SW 1271 (cell line): ENCODE measurements at places on chromosomes 13 and 19.

- no peak for DNase-seq
Observed at GRCh38 chr19:36209372-36209771, 5.1 kb downstream of the ZNF565 start.

- DNase-seq, result no peak
Observed at GRCh38 chr13:70829748-70830147, 721.5 kb upstream of the KLHL1 start.

DNA sequence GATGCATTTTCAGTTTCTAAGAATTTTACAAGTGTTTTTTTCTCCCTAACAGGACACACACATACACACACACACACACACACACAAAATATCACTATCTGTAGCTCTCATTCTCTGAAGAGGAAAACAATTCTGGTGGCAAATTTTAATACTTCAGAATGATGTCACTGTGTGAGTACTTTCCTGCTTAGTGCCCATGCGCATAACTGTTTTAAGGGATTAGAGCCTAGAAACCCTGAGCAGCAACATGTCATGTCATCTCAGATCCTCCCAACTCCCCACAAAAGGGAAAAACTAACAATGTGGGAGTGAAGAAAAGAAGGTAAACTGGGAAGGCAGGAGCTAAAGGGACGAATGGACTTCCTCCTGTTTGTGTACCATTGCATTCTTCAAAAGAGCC is 401.2 kb downstream of the SPRY2 start:
- no peak for DNase-seq

- no peak for DNase-seq
Observed at GRCh38 chr19:47660435-47660832, 51.5 kb downstream of the BICRA start.

DNA sequence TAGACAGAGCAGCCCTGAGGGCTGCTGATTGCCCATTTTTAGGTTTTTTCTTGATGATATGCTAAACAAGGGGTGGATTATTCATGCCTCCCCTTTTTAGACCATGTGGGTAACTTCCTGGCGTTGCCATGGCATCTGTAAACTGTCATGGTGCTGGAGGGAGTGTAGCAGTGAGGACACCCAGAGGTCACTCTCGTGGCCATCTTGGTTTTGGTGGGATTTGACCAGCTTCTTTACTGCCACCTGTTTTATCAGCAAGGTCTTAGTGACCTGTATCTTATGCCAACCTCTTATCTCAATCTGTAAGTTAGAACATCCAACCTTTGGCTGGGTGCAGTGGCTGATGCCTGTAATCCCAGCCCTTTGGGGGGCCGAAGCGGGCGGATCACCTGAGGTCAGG is 148.0 kb downstream of the PTPRS start:
- DNase-seq, result no peak

- DNase-seq, result no peak
Observed at GRCh38 chr13:110540871-110541525, 20.5 kb downstream of the RAB20 start.

- no peak for DNase-seq
Observed at GRCh38 chr19:30226464-30227011, 145.6 kb upstream of the ZNF536 start.

DNA sequence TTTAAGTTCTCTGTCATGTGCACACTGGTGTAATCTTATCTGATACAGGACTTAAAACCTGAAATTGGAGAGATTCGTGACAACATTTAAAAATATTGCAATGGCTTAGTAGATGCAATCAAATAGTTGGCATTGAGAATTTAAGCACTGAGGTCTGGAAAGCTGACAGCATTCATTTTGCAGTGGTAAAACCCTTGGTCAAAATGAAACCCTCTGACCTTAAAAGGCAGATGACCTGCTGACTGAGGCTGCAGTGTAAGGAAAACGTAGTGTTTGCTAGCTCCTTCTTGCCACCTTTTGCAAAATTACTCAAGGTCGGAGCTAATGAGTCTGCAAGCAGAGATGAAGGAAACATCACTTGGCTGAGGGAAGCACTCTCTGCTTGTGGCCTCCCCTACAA is 150.6 kb downstream of the KCTD12 start:
- no peak for DNase-seq

DNA sequence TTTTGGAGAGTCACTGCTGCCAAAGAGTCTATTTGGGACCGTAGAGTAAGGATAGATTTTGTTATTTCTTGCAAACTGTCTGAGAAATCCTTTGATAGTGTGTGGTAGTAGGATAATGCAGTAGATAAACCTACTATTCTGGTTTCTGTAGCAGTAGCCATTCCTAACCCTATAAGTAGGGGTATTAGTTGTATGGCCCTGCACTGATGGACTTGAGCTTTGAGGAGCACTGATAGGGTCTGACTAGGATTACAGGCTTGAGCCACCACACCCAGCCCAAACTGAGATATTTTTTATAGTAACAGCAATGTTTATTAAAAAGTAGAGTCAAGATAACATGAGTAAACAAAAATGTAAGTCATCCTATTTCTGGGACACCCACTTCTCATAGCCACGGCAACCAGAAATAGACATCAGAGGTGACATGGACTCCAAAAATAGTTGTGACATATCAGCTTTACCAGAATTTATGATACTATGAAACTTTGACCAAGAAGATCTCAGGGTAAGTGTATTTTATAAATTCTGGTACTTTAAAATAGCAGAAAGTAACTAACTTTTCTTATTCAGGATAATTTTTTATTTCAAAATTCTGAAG is 479.1 kb downstream of the SUCLA2 start:
- DNase-seq, result no peak

GRCh38 chr13:59843040-59843439 is 320.7 kb downstream of the DIAPH3 start:
- DNase-seq, result no peak

GRCh38 chr19:49851456-49852259 is 699 bp downstream of the PTOV1 start:
- DNase-seq, result no peak

- peak; percentile 5 for DNase-seq
Observed at GRCh38 chr19:30695171-30695875, 323.1 kb downstream of the ZNF536 start.

- no peak for DNase-seq
Observed at GRCh38 chr19:29893606-29894284, 48.3 kb upstream of the URI1 start.

DNA sequence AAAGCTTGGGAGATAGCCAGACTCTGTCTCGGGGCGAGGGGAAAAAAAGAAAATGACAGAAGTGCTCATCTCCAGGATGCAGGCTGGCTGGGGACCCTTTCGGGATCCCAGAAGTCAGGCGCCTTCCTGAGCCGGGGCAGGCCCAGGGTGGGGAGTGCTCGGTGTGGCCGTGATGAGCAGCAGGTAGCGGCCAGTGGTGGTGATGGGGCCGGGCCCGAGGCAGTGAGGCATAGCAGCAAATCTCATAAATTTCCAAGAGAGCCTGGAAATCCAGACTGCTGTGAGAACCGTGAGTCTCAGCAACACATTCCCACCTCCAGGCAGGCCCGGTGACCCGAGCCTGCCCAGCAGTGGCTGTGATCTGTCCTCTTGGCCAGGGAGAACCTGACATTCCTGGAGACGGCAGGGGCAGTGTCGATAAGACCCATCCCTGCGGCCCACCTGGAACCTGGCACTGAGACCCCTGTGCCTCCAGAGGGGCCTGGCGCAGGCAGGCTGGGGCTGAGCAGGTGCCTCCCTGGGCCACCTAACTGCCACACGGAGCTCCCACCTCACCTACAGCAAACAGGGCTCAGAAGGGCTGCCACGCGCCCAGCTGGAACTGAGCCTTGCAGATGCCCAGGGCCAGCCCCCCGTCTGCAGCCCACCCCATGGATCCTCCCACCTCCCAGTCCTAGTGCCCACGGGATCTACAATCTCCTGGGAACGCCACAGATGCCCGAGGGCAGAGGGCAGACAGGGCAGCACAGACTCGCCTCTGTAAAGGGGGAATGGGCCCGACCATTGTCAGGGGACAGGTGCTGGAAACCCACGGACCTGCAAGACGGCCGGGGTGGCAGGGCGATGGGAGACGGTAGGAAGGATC is 23.4 kb downstream of the IZUMO4 start:
- no peak for DNase-seq

GRCh38 chr19:2770055-2771013 is 12.7 kb downstream of the SGTA start:
- DNase-seq, result no peak

GRCh38 chr19:498977-499623 is 2.8 kb downstream of the MADCAM1 start:
- DNase-seq, result no peak

DNA sequence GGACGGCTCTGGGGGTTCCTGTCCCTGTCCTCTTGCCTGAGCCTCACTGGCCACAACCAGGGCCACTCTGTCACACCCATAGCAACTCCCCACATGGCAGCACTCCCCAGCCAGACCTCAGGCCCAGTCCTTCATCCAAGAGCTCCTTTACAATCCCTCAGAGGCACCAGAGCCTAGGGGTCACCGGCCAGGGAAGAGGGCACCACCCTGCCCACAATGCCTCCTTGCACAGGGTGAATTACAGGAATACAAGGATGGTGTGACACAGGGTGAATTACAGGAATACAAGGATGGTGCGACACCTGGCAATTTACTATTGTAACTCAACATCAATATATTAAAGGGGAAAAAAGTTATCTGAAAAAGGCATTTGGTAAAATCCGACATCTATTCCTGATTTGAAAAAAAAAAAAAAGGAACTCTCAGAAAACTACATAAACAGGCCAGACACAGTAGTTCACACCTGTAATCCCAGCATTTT is 16.5 kb downstream of the MIER2 start:
- DNase-seq, result no peak

GRCh38 chr13:103844471-103844870 is 778.3 kb upstream of the SLC10A2 start:
- DNase-seq, result no peak

DNA sequence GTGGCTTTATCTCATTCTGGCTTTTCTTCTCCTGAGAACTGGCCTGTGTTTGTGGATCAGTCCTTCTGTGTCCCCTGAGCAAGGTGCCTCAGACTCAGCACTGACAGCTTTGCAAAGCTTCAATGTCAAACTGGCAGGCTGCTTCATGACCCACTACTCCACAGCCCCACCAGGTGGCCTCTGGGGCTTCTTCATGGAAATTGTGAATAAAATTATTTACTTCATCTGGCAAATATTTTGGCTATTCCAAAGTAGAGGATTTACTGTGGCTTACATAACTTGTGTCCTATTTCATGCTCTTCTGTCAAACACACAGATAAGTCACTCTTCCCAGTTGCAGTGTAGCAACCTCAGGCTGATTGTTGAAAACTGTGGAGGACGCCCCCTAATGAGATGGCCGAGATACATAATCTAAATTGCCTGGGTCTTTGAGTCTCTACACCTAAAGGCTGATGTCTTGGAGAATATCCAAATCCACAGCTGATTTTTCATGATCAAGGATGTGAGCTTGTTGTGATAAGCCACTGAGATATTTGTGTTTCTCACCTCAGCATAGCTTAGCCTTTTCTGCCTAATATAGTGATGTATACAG is 721.9 kb upstream of the SLC10A2 start:
- no peak for DNase-seq

- DNase-seq, result no peak
Observed at GRCh38 chr13:105805892-105806627, 729.4 kb downstream of the EFNB2 start.

- DNase-seq, result no peak
Observed at GRCh38 chr13:113219256-113219940, 10.0 kb downstream of the CUL4A start.

- no peak for DNase-seq
Observed at GRCh38 chr13:97537110-97537509, 103.1 kb downstream of the RAP2A start.

GRCh38 chr13:42812316-42812715 is 30.9 kb downstream of the FAM216B start:
- no peak for DNase-seq

DNA sequence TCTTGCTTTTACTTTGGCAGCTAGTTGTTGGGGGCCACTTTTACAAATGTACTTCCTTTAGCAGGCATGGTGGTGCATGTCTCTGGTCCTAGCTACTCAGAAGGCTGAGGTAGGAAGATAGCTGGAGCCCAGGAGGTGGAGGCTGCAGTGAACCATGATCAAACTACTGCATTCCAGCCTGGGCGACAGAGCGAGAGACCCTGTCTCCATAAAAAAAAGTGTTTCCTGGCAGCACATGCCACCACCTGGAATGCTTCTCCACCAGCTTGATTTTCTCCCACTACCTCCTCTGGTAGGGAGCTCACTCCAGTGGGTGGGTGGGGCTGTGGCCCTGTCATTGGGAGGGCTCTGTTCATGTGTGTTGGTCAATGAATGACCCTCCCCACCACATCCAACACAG is 12.5 kb downstream of the FZR1 start:
- no peak for DNase-seq

DNA sequence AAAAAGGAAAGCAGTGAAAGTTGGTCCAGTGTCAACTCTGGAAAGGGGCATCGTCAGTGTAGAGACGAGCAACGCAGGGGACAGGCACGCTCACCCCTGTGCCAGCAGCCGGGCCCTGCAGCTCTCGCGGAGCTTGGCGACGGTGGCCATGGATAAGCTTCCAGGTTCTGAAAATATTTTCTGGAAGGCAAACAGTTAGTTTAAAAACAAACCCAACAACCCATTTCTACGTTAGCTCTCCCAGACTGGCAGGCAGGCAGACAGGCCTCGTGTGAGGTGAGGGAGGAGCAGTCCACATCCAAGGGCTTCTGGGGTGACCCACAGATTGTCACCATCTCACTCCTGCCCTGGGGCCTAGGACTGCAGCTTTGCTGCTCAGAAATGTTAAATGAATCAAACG is 27.4 kb downstream of the LAMP1 start:
- DNase-seq, result no peak

GRCh38 chr19:47713046-47714021 is at the start of gene EHD2:
TSS of gene EHD2 (plus strand) at chr19:47713422. CDS start at chr19:47716613, 3,191 bp downstream.
- no peak for DNase-seq

DNA sequence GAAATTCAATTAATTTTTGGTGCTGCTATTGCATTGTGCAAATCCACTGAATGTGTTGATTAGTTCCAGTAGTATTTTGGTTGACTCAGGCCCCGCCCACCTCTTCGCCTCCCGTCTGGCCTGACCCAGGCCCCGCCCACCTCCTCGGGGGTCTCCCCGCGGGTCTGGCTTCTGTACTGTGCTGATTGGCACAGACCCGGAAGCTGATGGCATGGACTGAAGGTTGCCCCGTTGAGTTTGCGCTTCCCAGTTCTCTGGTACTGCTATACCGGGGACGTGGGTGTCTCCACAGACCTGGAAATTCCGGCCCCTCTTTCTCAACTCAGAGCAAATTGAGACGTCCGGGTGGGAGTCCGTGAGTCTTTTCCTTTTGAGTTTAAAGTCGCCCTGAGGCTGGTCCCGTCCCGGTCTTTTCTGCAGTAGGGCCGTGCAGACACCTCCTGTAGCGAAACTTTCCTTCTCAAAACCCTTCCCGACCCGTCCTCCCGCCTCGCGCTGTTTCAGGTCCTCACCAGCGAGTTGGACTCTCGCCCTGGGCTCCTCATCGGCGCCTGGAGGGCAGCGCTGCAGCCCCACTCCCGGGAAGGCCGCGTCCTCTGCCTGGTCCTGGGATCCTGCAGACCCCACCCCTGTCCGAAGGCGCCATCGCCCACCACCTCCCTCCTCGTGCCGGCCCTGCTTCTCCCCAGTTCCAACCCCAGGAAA is 14.8 kb downstream of the ZNF701 start:
- DNase-seq, result no peak

DNA sequence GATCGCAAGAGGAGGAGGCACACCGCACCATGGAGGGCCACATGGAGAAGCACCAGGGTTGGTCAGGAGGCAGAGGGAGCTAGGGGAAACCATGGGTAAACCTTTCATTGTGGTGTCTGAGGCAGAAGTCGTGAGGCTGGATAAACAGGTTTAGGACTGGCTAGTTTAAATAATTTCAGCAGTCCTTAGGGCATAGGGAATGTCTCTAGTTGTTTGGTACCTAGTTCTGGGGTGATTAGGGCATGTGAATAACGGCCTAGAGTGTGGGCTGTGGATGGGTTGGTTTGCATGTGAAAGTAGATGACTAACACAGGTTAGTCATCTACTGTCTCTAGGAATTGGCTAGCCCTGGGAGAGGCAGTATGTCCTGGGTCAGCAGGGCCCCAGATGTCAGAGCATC is 102.3 kb downstream of the STOML3 start:
- no peak for DNase-seq
